Activated CD4-positive, alpha-beta T cell treated with anti-CD3 and anti-CD28 coated beads for 36 hours (primary cell): ENCODE measurements at places on chromosomes 4 and X.

GRCh38 chr4:6752486-6752829, 30.1 kb upstream of the KIAA0232 start:
- no peak for DNase-seq

DNA sequence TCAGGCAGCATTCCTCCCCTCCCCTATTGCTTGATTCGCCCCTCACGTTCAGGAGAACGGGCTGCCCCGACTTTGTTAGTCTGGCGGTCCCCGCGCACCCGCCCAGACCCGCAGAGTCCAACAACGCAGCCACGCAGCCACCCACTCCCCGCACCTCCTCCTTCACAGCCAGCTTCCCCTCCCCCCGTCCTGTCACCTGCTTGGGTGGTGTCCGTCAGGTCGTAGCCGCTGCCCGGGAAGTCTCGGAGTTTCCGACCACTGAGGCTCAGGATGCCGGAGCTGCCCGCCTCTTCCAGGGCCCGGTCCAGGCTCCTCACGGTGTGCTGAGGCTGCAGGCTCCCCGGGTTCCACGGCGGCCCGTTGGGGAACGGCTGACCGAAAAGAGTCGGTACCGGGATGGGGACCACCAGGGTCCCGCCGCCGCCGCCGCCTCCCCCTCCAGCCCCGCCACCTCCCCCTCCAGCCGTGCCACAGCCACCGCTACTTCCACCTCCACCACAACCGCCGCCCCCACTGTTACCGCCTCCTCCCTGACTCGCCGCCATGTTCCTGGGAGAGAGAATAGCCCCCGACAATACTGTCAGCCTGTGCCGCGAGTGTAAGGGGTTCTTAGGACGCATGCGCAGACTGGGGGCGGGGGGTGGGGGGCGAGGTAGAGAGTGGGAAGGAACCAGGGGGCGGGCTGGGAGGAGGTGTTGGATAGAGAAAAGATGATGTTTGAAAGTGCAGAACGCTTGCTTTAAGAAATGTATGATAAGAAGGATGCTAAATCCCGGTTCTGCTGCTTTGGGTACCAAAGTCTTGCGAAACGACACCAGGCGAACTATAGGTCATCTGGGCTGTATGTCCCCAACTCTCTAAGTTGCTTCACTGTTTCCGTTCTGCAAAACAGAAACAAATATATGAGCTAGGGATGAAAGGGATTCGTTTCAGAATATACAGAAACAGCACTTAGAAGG, at the start of gene LRCH2:
TSS of gene LRCH2 (minus strand) at position 600 of the 959 bp plus-strand sequence. CDS start at position 545, 55 bp downstream.
- DNase-seq = peak; percentile 3

DNA sequence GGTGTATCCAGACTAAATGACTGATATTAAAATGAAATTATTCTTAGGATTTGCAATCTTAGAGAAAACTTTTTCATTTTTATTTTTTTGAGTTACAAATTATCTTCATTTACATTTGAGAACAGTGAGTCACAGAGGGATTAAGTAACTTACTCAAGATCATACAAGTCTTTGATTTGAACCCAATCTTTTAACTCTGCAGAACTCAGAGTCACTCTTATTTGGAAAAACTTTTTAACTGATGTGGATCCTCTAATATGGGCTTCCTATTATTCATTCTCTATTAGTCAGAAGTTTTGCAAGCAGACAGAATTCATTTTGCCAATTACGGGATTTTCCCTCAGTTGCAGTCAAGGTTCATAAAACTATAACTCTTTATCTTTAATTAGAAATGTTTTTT, 20.1 kb downstream of the HPRT1 start:
- no peak for DNase-seq

DNA sequence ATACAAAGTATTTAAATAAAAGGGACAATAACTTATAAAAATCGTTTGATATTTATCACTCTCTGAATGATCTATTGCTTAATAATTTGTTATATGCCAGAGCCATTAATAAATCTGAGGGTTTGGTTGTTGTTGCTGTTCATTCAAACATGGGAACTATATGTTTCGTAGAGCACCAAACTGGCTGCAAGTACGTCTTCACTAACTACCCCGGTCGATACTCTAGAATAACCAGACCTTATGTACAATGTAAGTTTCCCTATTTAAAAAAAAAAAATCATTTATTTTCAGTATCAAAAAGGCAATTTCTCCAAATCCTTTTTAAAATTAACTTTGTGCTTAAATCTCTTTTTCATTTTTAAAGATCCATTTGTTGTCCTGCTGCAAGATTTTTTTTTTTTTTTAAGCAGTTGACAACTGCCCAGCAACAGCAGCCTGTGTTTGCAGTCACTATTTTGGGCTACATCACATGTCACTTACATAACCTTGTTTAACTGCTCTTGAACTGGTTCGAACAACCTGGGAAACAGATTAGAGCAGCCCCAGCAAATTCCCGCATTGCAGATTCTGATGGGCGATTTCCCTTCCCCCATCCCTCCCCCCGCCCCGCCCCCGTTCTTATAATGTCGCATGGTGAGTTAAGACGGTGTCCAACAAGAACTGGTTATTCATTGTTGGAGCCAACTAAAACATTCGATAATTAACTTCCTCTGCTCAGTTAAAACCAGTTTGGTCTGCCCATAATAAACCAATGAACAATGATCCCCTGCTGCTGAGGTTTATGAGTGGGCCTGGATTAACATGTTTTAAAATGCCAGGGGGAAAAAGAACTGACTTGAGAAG, 238.9 kb downstream of the NR3C2 start:
- no peak for DNase-seq

- no peak for DNase-seq
Measured at GRCh38 chr4:89285745-89286144, 21.9 kb downstream of the GPRIN3 start.

- DNase-seq = no peak
Measured at GRCh38 chr4:47954245-47954644, 39.9 kb upstream of the NFXL1 start.

DNA sequence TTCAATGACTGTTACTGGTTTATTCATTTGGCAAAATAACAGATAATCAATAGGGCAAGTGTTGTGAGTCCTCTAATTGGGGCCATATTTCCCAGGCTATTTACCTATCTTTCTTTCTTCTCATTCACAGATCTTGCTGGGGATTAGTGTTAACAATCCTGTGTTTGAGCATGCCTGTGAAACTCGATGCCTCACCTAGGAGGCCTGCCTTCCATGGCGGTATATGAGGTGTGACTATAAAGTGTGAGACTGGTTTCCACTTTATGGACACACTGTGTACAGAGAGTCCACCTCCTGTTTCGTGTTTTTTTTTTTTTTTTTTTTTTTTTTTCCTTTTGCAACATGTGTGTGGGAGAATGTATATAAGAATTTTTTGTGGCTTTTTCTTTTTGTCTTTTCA, 199.3 kb downstream of the BMPR1B start:
- no peak for DNase-seq

DNA sequence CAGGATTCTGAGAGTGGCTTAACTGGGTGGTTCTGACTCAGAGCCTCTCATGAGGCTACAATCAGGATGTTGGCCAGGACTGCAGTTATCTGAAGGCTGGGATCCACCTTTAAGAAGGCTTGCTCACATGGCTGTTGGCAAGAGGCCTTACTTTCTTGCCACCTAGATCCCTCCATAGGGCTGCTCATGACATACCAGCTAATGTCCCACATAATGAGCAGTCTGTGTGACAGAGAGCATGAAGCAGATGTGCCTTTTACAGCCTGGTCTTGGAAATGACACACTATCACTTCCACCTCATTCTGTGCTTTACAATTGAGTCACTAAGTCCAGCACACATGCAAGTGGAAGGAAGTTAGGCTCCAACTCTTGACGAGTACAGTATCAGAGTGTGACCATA, 4.3 kb upstream of the RBM3 start:
- DNase-seq = peak; percentile 46

DNA sequence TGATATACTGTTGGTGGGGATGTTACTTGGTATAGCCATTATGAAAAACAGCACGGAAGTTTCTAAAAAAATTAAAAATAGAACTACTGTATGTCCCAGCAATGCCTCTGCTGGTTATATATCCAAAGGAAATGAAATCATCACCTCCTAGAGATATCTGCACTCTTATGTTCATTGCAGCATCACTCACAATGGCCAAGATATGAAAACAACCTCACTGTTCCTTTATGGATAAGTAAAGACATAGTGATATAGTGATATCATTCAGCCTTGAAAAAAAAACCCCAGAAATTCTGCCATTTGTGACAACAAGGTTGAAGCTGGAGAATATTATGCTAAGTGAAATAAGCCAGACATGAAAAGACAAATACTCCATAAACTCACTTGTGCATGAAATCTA, 543.8 kb upstream of the SLIT2 start:
- DNase-seq = no peak

- DNase-seq = no peak
Measured at GRCh38 chr4:123106747-123107146, 184.3 kb upstream of the NUDT6 start.

DNA sequence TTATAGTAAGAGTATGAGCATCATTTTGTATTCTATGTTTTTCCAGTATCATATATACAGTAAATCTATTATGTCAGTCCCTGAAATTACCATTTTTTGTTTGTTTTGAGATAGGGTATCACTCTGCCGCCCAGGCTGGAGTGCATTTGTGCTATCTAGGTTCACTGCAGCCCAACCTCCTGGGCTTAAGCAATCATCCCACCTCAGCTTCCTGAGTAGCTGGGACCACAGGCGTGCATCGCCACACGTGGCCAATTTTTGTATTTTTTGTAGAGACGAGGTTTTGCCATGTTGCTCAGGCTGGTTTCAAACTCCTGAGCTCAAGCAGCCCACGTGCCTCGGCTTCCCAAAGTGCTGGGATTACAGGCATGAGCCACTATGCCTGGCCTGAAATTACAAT, 85.6 kb downstream of the ZNF330 start:
- DNase-seq = no peak

DNA sequence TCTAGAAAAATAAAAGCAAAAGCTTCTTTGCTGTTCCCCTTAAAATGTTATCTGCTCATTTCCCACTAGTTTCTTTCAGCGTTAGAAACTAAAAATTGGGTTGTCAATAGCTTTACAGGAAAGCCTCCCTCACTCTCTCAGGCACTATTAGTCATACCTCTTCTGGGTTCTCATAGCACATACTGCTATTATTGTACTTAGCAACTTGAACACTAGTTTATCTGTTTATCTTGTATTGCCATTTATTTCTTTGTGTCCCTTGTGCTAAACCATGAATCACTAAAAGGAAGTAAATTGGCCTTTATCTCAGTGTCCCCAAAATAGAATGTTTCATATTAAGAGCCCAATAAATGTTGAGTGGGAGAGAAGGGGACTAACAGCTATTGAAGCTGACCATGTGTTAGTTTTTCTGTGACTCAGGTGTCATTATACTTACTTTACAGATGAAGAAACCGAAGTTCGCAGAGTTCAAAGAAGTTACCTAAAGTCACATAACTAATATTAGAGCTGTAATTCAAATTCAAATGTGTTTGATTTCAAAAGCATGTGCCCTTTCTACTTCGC, 124.8 kb upstream of the CITED1 start:
- DNase-seq = no peak

- no peak for DNase-seq
Measured at GRCh38 chr4:142248946-142249345, 597.2 kb downstream of the INPP4B start.

- DNase-seq = no peak
Measured at GRCh38 chrX:2516623-2517022, 15.8 kb upstream of the DHRSX start.

DNA sequence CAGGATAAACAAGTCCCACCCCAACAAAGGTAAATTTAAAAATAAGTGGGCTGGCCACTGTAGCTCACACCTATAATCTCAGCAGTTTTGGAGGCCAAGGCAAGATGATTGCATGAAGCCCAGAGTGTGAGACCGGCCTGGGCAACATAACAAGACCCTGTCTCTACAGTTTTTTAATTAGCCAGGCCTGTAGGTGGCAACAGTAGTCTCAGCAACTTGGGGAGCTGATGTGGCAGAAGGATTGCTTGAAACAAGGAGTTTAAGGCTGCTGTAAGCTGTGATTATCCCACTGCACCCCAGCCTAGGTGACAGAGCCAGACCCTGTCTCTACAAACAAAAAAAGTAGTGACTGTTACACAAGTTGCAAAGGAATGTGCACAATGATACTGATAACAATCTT, 74.6 kb upstream of the FAAH2 start:
- no peak for DNase-seq

DNA sequence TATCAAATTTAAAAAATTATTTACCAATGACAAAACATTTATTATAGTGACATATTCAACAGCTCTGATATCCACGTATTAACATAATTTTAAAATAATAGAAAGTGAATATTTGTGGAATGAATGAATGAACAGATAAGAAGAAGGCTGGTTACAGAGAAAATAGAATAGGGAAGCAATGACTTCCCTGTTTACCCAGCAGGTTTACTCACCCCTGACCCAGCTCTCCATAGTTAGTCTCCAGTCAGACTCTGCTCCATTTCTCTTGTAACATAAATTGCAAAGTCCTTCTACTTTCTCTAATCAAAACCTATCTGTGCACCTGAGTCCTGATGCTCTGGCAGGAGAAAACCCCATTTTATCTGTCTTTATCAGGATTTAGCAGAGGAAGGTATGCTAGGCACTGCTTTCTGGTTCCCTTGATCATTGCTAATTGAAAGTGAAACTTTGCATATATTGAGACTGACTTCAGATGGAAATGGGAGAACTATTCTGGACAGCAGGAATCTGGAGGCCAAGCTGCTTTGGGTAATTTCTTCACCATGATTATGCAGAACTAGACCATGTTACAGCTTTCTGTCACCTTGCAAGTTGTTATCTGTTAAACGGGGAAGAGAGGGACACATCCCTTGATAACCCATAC, 363.0 kb downstream of the FAT4 start:
- no peak for DNase-seq

GRCh38 chr4:117560329-117560728, 474.0 kb upstream of the NDST3 start:
- DNase-seq = no peak

DNA sequence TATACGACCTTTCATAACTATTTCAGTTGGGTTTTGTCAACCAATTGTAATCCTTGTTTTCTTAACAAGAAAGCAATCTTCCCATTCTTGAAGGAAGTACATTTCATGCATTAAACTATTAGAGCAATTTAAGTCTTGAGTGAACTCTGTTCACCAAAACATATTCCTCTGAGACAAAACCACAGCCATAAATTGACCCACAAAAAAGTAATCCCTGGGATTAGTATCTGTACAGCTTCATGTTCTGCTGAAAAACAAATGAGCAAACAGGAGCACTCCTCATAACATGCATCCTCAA, 207.0 kb upstream of the PDE5A start:
- DNase-seq = no peak

GRCh38 chr4:9849538-9849920, 68.1 kb downstream of the DRD5 start:
- no peak for DNase-seq

GRCh38 chrX:68186552-68187262, 246.6 kb downstream of the OPHN1 start:
- no peak for DNase-seq

DNA sequence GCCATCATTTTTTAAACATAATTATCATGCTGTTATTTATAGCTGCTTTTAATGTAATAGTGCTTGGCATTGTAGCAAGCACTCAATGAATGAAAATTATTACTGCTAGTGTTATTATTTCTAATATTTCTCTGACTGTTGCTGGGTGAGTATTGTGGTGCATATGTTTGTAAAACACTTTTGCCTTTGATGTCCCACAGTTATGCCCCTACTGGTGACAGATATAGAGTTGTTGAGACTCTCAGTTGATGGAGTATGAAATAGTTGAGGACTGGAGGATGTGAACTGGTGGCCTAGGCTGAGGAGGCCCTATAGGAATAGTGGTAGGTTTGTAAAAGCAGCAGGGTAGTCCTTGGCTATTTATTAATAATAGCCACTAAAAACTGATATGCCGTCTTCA, 9.6 kb downstream of the INTS6L start:
- no peak for DNase-seq

- no peak for DNase-seq
Measured at GRCh38 chr4:114383721-114384120, 214.9 kb upstream of the UGT8 start.
